ENCODE measurements at places on chromosomes 7 and 10. TPM values are rescaled to one million over a fixed set of nuclear protein-coding genes. Genes with fewer than 3 reads are reported as not detected.

GRCh38 chr7:28800150-28800549, 158.0 kb downstream of the TRIL start:
- H3K27ac ChIP-seq: no peak overlapping the region
- no peak overlapping the region for H3K4me3 ChIP-seq
- no peaks in the 10 kb centered on the region for H3K4me1 ChIP-seq
- H3K27me3 ChIP-seq: peaks cover 2% of the 10 kb centered on the region
- no peak for DNase-seq
- H3K36me3 ChIP-seq: no peaks in the 10 kb centered on the region

DNA sequence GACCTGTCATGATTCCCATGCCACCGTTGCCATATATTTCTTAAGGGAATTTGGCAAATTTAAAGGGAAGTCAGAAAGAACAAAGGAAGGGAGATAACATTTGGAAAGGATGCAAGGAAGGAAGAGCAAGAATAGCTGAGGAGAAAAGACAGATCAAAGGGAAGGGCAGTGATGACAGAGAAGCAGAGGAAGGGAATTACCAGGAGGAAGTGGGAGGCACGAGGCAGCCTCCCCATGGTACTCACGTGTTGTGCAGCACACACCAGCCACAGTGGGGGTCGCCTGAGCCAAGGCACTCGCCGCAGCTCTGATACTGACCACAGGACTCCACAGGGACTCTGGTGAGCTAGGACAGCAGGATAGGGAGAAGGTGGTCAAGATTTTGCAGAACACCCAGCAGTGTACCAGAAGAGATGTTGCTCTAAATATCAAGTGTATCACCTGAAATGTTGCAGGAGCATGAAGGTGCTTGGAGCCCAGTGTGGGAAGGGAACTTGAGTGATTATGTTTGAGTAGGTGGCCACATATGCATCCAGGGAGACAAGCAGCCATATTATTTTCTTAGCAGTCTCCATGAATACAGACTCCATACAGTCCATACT, 335.3 kb downstream of the PLXNA4 start:
- H3K27me3 ChIP-seq: peaks cover 3% of the 10 kb centered on the region
- no peak overlapping the region for H3K27ac ChIP-seq
- no peak overlapping the region for H3K4me3 ChIP-seq
- DNase-seq: no peak
- no peaks in the 10 kb centered on the region for H3K4me1 ChIP-seq

DNA sequence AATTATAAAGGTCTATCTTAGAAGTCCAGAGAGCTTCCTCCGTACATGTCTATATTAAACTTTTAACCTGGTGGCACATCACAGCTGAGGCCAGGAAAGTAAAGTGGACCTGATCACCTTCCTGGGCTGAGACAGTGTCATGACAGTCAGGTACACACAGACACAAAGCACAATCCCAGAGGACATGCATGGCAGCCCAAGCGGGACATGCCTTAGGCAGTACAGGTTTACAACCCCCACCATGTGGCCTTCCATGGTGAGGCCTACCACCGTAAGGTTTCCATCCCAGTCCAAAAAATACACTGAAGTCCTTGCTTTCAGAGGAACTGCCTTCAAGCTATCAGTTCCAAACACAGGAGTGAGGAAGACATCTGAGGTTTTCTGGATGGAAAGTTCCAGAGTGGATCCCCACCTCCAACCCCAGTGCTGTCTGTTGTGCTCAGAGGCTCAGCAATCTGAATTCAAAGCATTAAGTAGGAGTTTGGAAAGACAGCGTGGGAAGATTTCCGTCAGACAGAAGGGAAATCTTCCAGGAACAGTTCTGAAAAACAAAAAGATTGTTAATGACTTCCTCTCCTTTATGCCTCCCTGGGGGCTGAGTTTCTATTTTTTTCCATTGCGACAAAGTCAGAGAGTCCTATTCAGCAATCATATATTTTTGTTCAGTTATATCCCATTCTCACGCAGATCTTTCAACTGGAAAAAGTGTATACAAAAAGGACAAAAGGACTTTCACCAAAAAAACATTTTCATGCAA, 20.1 kb downstream of the IFIT3 start:
- H3K27me3 ChIP-seq: peaks cover 40% of the 10 kb centered on the region
- H3K36me3 ChIP-seq: peaks cover under 1% of the 10 kb centered on the region
- H3K4me3 ChIP-seq: no peak overlapping the region
- H3K4me1 ChIP-seq: peaks cover 24% of the 10 kb centered on the region
- DNase-seq: no peak

DNA sequence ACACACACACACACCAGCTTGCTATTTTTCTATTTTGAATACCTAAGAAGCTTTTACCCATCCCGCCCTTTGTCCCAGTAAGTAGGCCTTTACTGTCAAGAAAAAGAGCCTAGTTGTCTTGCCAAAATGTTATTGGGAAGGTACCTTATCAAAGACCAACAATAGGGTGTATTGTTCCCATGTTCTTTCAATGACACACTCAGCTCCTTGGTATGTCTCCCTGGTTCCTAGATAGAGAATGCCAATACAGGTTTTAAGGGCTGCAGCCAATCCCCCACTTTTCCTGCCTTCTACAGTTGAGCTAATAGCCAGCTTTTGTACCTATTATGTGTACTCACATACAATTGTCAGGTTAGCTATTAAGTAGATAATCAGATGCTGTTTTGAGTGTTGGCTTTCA, 92.0 kb upstream of the LRRTM3 start:
- no peak for DNase-seq
- no peaks in the 10 kb centered on the region for H3K4me1 ChIP-seq
- no peak overlapping the region for H3K27ac ChIP-seq
- no peaks in the 10 kb centered on the region for H3K27me3 ChIP-seq
- no peak overlapping the region for H3K4me3 ChIP-seq

DNA sequence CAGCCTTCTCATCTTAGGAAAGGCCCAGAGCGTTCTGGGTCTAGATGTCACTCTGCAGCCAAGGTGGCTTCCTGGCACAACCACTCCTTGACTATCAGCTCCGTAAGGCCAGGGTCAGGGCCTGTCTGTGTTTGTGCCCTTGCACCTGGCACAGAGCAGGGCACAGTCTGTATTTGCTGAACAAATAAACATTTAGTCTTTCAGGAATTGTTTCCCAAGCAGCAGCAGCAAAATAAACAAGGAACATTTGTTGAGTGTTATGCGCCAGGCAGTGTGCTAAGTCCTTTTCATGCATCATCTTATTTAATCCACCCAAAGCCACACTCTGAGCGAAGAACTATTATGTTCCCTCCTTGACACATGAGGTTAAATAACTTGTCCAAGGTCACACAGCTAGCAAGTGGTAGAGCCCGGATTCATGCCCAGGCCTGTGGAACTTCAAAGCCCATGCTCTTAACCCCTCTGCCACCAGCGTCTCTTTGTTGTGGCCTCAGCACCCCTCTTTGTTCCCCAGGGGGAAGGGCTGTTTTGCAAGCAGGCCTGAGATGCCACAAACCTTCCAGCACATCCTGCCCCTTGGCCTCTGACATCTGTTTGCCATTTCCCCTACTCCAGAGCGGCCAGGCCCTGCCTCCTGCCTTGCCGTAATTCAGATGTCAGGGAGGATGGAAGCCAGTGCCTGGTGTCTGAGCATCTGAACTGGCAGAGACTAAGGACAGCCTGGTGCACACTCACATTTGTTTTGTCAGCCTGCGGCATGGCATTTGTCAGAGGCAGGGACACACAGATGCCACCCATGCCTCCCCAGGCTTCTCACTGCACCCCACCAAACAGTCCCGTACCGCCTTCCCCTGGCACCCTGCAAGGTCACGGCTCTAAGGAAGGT, 325.8 kb upstream of the ZMIZ1 start:
- H3K27ac ChIP-seq: peak overlapping the region; percentile 15
- H3K36me3 ChIP-seq: no peaks in the 10 kb centered on the region
- peak; percentile 58 for DNase-seq

DNA sequence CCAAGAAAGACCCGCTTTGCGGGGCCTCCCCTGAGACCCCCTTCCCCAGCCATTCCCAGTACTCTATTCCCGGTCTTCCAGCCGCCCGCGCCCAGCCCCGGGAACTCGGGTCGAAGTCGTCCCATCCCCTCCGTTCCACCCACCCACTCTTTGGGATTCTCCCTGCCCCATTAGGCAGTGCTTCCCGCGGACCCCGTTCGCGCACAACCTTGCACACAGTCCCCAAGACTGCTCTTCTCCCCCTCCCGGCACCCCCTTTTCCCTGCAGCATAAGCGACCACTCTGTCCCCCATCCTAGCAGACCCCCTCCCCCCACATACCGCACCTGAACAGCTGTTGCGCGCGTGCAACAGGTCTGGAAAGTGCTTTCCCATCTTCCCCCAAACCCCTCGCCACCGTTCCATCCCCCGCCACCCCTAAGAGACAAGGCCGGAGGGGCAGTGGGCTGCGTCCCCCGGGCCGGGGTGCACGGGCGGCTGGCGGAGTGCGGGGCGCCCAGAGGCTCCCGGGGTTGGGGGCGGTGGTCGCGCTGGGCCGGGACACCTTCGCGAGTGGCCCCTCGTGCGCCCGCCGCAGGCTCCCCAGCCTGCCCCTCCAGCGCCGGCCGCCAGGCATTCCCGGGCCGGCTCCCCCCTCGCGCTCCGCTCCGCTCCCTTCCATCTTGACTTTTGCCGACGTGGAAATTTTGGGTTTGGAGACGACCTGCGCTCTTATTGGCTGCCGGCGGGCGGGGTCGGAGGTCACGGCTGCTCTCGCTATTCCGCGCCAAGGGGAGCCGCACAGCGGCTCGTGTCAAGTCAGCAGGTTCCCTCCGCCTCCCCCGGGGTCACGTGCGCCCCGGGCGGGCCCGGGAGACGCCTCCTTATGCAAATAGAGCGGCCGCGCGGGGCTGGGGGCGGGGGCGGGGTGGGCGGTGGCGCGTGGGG, 201.2 kb upstream of the NFE2L3 start:
- peaks cover 8% of the 10 kb centered on the region for H3K36me3 ChIP-seq

- H3K27me3 ChIP-seq: no peaks in the 10 kb centered on the region
- no peaks in the 10 kb centered on the region for H3K36me3 ChIP-seq
- H3K4me3 ChIP-seq: no peak overlapping the region
- H3K27ac ChIP-seq: no peak overlapping the region
These were observed 89.7 kb upstream of the CSTF2T start for GRCh38 chr10:51789118-51789517.

- peak overlapping the region; percentile 99 for H3K27ac ChIP-seq
- H3K4me3 ChIP-seq: peak overlapping the region; percentile 99
- DNase-seq: no peak
- peaks cover 5% of the 10 kb centered on the region for H3K27me3 ChIP-seq
- peaks cover 6% of the 10 kb centered on the region for H3K36me3 ChIP-seq
- H3K4me1 ChIP-seq: peaks cover 40% of the 10 kb centered on the region
These were observed 724 bp downstream of the CAPZA2 start for GRCh38 chr7:116862951-116863670.

DNA sequence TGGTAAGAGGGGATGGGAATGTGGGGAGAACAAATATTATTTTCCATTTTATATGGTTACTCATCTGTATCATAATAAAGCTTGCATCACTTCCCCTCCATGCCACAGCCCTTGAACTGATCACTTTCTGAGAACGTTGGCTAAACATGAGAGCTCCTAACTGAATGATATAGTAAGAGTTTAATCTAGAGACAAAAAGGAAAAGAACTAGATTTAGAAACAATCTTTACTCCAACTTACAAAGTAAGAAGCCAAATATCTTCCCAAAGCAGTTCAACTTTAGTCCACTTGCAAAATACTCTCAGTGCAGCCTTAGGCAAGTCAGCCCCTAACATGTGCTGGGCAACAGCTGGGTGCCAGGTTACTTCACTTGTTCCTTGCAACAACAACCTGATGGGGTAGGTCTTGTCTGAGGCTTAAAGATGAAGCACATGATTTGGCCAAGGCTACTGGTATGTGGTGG, 20.3 kb downstream of the SMURF1 start:
- no peak overlapping the region for H3K27ac ChIP-seq
- DNase-seq: no peak
- no peak overlapping the region for H3K4me3 ChIP-seq
- peaks cover 11% of the 10 kb centered on the region for H3K4me1 ChIP-seq
- peaks cover 20% of the 10 kb centered on the region for H3K36me3 ChIP-seq

GNAI1 gene
- total RNA-seq: 0.33 TPM

GPR26 gene
- not detected for total RNA-seq

CHST3 gene
- 0.02 TPM for total RNA-seq

DNA sequence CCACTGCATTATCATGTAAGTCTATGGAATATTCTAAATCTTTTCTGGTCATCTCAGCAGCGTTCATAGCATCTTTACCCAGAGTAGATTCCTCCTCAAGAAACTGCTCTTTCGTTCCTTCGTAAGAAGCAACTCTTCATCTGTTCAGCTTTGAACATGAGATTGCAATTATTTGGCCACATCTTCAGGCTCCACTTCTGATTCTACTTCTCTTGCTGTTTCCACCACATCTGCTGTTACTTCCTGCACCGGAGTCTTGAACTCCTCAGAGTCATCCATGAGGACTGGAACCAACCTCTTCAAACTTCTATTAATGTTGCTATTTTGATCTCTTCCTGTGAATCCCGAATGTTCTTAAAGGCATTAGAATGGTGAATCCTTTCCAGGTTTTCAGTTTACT, 12.7 kb downstream of the CHST12 start:
- H3K27ac ChIP-seq: no peak overlapping the region
- H3K36me3 ChIP-seq: peaks cover 31% of the 10 kb centered on the region
- H3K4me1 ChIP-seq: peaks cover 54% of the 10 kb centered on the region
- DNase-seq: no peak
- H3K27me3 ChIP-seq: no peaks in the 10 kb centered on the region

Data from activated CD4-positive, alpha-beta T cell treated with anti-CD3 and anti-CD28 coated beads, Interleukin-2, amount 10 ng/mL, durations not matched to agents 7 days and 5 days (primary cell).